ENCODE measurements at places on chromosomes 5 and 9.

- DNase-seq, result peak; percentile 73
Observed at GRCh38 chr5:134247428-134248224, 21.8 kb upstream of the PPP2CA start.

DNA sequence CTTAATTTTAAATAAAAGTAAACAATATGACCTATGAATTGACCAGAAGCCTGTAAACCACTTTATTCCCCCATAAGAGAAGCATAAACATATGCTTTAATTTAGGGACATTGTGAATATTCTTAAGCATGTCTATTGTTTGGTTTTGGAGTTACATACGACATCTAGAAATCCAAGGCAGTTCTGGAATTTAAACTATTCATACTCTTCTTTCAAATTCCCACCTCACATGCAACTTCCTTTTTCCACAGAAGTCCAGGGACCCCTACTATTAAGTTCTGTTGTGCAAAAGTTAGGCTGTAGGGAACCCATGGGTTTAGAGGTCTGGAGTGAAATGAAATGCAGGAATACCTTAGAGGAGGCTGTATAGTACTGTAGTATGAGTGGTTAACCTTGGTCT, 2.1 kb downstream of the RIC1 start:
- DNase-seq, result no peak

GRCh38 chr5:55066277-55066676, 36.2 kb upstream of the GZMA start:
- DNase-seq, result no peak

- DNase-seq, result no peak
Observed at GRCh38 chr9:129435291-129435690, 185.6 kb downstream of the C9orf50 start.

DNA sequence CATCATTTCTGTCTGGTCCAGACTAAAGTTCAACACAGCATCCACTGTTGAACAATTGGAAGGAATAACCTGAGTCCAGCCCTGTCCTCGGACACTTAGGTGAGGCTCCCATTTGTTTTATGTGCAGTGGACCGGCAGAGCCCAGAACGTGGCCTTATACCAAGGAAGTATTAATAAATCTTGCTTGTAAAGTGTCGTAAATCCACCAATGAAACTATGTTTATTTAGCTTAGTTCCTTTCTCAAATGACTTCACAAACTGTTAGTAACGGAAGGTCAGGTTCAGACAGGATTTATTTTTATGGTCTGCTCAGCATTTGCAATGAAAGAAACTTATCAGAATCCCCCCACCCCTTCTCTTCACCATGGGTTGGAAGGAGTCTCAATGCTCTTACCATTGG, 149.5 kb downstream of the PCSK1 start:
- no peak for DNase-seq

DNA sequence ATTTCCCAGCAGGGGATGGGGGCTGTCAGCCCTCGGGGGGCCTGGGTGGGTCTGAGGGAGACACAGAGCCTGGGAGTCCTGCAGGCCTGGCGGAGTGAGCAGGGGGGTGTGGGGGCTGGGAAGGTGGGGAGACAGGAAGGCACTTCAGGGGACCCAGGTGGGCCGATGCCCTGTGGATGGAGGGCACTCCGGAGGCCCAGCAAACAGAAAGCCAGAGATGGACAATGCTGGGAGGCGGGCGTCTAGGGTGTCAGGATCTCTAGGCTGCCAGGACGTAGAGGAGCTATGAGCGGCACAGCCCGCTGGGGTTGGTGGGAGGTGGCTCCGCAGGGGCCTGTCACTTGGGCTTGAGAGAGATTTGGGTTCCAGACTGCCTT, 87.6 kb upstream of the COL5A1 start:
- DNase-seq, result no peak

DNA sequence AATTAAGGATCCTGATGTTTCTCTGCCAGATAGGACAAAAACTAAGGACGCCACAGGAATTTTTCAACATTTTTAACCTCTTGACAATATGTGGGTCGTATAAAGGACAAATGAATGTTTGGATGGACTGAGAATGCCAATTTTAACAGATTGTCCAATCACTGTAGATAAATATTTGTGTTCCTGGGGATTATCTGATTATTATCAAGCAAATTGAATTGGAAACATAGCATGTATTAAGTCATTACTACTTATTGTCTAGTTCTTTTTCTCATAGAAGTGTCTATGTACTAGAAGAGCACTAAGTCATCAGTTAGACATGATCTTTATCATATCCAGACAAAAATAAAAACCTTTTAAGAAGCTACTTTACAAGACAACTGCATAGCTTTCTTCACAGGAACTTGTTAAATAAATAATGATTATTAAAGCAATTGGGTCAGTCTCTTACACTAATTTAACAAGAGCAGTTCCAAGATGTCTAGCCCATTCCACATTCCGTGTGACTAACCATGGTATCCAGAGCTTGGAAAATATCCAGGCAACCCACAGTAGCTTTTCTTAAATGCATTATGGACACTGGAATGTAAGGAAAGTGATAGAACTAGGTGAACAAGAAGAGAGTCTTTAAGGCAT, 127.5 kb upstream of the CDKN2B start:
- DNase-seq, result peak; percentile 56

GRCh38 chr5:5492087-5492933, 69.8 kb downstream of the ICE1 start:
- DNase-seq, result peak; percentile 22

DNA sequence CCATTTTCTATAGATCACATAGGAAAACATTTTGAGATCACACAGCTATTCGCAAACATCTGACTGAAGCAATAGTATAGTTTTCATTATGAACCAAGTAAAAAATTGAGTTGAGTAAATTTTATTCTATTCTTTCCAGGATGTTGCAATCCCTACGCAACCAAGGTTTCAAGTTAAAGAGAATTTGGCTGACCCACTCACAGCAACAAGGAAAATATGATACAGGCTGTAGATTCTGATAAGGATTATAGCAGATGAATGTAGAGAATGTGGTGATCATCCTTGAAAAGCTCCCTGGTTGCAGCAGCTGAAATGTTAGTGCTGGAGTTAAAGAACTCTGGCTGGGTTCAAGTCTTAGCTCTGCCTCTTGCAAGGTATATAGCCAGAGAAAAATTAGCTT, 4.7 kb downstream of the ABCA1 start:
- DNase-seq, result no peak

GRCh38 chr9:89606049-89606623, 1.3 kb downstream of the GADD45G start:
- DNase-seq, result no peak

DNA sequence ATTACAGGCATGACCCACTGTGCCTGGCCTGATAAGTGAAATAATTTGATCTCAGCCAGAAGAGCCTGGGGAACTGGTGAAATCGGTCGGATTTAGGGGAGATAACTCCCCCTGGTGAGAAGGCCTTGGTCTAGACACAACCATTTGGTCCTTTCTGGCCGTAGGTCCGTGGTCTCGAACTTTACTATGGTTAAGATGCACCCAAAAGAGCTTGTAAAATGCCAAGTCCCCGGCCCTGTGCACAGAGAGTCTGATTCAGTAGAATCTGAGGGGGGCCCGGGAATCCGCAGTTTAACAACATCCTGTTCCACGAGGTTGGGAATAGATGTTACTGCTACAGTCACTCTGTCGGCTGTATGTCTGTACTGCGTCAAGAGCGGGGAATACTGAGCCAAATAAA, 140.7 kb downstream of the C9orf50 start:
- no peak for DNase-seq

DNA sequence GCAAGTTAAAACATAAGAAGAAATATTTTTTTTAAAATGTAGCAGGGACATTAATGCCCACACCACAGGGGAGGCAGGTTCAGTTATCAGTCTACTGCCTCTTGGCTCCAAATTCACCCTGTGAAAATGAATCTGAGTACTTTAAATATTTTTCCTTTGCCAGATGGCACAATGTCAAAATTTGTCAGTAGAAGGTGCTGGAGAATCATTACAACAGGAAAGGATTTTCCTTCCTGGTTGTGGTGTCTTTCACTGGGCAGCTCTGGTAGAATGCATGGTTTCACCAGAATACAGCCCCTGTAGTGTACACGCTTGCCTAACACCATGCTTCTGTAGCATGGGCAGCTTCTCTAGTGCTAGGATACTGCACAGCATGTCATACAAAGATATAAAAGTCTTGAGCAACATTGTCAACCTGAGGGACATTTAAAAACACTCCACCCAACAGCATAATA, 9.7 kb upstream of the SREK1 start:
- no peak for DNase-seq

GRCh38 chr9:108323615-108324014, 532.2 kb downstream of the ACTL7B start:
- DNase-seq, result no peak

DNA sequence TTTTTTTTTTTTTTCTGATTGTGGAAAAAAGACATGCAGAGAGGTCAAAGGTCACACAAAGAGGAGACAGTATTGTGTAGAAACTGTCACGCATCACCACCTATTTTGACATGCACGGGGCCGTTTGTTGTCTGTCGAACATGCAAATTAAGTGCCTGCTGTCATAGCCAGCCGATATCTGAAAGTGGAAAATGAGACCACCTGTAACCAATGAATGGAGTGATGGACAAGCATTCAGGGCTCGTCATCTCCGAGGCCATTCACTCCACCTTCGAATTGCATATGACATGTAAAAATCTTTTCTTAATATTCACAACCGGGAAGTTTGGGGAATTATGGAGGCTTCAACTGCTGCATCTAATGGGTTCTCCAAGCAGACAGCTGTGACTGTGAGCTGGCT, 512.2 kb upstream of the ADAMTS16 start:
- no peak for DNase-seq

DNA sequence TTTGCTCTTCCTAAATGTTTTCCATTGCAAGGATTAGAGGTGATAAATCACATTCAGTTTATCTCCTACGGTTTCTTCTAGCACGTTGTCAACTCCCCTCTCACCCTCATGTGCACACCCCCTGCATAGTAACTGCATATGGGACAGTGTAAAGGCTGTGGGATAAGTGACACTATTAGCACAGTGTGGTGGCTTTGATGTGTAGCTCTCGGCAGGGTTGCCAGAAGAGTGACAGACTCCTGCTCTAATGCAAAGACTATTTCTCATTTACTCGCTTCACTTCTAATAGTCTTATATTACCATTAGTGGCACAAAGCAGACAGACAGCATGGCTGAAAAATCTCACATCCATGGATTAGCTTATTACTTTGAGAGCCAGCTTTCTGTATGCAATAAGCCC, 454.6 kb downstream of the CETN3 start:
- no peak for DNase-seq

DNA sequence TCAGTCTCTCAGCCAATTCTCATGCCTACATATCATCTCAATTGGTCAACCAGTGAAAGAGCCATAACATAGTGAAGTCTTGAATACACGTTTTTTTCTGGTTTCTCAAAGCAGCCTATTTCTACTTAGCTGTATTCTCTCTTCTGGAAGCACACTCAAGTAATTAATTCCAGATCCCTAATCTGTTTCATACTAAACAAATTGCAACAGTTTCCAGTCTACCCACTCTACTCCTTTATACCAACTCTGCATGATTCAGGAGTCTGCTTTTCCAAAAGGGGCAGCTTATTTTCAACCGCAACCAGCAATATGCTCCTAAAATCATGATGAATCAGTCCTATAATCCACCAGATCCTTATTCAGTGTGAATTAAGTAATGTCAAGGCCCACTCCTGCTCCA, 211.7 kb downstream of the TLE1 start:
- no peak for DNase-seq

- DNase-seq, result no peak
Observed at GRCh38 chr9:77952635-77953328, 78.8 kb downstream of the GNAQ start.

DNA sequence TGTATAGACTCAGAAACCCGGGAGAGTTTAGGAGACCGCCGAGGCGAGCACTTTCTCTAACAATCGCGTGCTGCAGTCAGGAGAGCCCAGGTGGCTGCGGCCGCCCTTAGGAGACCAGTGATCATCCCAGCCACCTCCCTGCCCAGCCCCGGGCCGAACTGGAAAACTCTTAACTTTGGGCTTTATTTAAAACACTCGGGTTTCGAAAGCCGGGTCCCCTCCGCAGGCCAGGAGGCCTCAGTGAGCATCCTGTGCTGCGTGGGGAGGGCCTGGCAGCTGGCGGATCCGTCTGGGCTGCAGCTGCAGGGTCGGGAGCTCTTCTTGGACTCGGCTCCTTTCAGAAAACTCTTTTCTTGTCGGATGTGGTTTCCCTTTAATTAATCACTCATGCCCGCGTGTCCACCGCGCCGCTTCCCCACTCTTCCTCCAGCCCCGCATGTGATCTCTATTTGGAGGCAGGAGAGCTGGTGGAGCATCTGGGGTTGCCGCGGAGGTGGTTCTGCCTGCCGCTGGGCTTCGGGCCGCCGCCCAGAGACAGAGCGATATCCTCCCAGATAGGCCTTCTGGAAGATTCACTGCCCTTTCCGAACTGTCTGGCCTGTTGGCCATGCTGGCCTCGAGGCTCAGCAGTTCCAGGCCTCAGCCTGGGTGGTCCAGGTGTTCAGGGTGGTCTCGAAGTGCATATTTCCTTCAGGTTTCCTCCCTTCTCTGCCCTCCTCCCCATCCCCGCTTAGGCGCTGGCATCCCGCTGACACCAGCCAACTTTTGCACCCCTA, 59.5 kb downstream of the TMEM174 start:
- no peak for DNase-seq

- no peak for DNase-seq
Observed at GRCh38 chr9:33239921-33240320, at the start of gene SPINK4. SPINK4 (plus strand) TSS chr9:33240167; CDS start chr9:33240209, 42 bp downstream.

GRCh38 chr5:89556215-89556913, 673.4 kb upstream of the MEF2C start:
- peak; percentile 75 for DNase-seq

- DNase-seq, result no peak
Observed at GRCh38 chr9:133115604-133116345, 5.3 kb downstream of the RALGDS start.

GRCh38 chr9:137336735-137337134, 34.7 kb upstream of the NRARP start:
- DNase-seq, result no peak

DNA sequence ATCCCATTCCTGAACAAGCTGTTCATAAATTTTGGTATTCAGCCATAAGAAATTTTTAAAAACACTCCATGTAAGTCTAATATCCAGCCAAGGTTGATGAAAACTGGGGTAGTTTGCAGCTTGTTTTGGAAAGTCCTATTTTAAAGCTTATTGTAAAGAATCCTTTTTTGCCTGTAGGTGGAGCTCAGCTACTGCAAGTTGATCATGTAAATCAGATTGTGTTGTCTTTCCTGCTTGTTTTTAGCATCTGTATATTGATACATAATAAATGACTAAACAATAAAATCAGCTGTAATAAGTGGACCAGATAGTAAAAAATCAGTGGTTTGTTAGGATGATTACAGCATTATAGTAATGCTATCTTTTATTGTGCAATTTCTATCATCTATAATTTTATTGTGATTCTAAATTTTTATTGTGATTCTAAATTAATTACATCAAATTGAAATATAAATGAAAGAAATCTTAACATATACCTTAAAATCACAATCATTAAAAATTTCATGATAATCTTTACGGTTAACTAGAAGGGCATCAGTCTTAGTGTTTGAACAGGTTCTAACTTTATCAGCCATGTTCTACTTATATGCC, 42.4 kb downstream of the CWC27 start:
- peak; percentile 32 for DNase-seq

GRCh38 chr9:126532019-126532462, 81.7 kb upstream of the LMX1B start:
- no peak for DNase-seq
